Foreskin keratinocyte (primary cell): ENCODE measurements at places on chromosomes 4 and X. TPM values are rescaled to one million over a fixed set of nuclear protein-coding genes. Genes with fewer than 3 reads are reported as not detected.

The ITGB1BP2 gene
- 0.59 and 0.91 TPM in 2 replicates for polyA plus RNA-seq

DNA sequence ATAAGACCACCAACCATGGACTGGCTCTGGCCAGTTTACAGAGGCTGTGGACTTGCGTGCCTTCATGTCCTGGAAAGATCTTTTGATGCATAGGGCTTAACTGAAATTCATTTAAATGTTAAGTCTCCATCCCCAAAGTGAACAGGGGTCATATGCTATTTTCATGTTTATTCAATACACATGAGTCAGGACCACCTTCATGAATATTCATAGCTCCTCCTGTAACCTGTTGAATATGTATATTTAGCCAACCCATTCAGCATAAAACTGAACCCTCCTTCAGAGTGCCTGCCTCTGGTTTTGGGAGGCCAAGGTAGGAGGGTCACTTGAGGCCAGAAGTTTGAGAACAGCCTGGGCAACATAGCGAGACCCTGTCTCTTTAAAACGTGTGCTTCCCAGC is 7.1 kb downstream of the CTPS2 start:
- DNase-seq = no peak

DNA sequence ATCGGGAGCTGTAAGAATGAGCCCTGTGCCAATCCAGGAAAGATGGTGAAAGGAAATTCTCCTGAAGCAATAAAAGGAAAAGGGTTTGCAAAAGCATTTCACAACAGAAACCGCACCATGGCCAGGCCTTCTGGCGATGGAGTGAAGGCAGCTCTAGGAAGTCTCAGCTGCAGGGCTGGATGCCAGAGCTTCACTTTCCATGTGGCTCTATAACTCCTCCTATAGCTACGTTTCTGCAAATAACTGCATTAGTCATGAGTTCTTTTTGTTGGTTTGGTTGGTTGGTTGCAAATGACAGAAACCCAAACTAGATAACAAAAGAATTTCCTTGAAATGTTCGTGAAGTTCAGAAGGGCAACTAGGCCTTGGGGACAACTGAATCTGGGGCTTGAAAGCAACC is 84.6 kb downstream of the RELL1 start:
- peak; percentile 31 for DNase-seq

- no peak for DNase-seq
Measured at GRCh38 chrX:38273453-38273852, 52.8 kb upstream of the SRPX start.

GRCh38 chr4:116397714-116398113 is 687.7 kb downstream of the TRAM1L1 start:
- DNase-seq = no peak
